Stimulated activated effector memory CD8-positive, alpha-beta T cell treated with anti-CD3 and anti-CD28 coated beads, Interleukin-12 subunit alpha, Interleukin-12 subunit beta, amount 100 ng/mL, for 72 hours (primary cell): ENCODE measurements at places on chromosomes 3 and 15.

GRCh38 chr15:78127882-78128281 lies 3.4 kb downstream of the CIB2 start:
- DNase-seq = no peak

DNA sequence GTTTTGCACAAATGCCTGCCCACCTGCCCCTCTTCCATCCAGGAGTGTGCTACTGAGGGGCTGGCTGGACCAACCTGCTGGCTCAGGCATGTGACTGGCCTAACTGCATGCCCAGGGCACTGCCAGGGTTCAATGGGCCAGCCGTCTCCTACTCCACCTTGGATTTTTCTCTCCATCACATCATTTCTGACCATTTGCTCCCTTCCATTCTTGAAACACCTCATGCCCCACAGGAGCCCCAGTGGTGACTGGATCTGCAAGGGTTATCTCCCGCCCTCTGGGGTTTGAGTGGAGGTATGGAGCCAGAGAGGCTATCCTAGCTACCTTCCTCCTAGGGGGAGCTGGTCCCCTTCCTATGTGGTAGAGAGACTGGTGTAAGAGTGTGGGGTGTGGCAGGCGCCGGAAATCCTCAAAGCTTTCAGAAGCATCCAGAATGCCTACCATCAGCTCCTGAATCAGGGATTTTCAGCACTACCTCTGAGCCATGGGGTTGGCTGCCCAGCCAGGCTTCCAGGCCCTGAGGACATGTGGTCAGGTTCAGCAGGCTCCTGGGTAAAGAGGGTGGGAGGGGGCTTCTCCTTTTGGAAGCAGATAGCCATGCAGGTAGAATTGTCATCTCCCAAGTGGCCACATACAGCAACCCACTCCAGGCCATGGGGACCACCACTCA lies 2.9 kb upstream of the MANF start:
- DNase-seq = no peak

GRCh38 chr3:13494463-13495350 lies 14.6 kb downstream of the HDAC11 start:
- no peak for DNase-seq

GRCh38 chr15:47410247-47410646 lies 307.1 kb upstream of the SEMA6D start:
- DNase-seq = no peak

GRCh38 chr3:10816019-10816862 lies at the start of gene SLC6A11:
TSS of gene SLC6A11 (plus strand) at chr3:10816228. CDS start at chr3:10816266, 38 bp downstream.
- no peak for DNase-seq

DNA sequence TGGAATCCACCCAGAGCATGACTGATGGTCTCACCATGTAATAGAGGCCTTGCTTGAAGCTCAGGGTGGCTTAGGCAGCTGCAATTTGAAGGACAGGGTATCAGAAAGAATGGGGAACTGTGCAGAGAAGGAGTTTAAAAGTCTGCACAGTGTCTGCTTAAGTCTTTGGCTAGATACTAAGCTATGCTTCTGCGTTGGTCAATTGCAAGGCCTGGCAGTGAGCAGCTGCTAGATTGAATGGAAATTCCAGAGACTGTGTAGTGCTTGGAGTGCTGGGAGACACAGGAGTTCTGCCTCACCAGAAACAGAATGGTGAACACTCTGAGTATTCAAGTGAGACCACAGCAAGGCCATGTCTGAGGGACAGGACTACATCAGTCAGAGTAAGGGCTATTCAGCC lies 17.3 kb upstream of the ATP10A start:
- DNase-seq = no peak
